ENCODE measurements at places on chromosomes 11 and 22.

DNA sequence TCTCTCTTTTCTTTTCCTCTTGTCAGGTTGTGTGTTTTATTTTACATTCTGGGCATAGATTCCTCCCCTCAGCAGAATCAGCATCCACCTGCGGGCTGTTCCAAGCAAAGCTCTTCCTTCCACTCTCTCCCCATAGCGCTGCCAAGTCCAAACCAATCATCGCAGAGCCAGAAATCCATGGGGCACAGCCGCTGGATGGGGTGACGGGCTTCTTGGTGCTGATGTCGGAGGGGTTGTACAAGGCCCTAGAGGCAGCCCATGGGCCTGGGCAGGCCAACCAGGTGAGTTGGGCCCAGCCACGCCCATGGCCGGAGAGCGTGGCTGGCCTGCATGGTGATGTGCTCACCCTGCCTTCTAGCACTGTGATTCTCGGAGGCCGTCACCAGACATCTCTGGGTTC lies 22.1 kb downstream of the TAB1 start:
- no peak for DNase-seq

DNA sequence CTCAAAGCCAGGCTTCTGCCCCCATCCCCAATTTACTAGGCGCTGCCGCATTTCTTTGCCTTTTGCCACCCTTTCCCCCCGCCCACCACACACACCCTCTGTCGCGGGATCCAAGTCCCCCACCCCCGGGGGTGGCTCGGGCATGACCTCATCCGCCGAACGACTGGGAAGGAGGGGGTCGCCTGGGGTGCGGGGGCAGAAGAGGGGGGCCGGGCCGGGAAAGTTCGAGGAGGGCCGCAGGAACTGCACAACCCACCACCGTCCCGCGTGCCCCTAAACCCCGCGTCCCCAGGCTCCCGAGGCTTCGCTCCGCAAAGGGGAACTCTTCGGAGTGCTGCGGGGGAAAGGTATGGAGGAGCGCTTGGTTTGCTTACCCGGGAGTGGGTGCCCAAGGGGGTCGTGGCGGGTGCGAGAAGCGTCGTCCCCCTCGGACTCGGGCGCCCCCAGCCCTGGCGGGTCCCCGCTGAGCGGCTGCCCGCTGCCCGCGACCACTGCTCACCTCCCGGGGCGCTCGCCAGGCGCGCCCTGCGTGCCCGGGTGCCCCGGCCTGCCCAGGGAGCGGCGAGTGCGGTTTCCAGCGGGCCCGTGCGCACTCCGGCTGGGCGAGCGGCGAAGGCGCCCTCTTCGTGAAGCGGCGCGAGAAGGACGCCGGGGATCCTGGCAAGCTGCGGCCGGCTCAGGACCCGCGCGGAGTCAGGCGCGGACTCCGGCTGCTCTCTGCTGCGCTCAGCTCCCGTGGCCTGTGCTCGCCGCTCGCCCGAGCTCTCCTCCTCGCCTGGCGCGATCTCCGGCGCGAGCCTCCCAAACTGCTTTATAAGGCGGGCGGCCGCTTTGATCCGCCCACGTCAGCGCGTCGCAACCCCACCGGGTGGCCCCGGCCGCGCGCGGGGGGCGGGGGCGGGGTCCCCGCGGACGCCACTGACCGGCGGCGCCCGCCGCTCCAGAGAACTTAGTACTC lies 4.0 kb upstream of the WNT11 start:
- peak; percentile 29 for DNase-seq

- DNase-seq, result no peak
These were observed 3.3 kb downstream of the FAM227A start for GRCh38 chr22:38652859-38653258.

DNA sequence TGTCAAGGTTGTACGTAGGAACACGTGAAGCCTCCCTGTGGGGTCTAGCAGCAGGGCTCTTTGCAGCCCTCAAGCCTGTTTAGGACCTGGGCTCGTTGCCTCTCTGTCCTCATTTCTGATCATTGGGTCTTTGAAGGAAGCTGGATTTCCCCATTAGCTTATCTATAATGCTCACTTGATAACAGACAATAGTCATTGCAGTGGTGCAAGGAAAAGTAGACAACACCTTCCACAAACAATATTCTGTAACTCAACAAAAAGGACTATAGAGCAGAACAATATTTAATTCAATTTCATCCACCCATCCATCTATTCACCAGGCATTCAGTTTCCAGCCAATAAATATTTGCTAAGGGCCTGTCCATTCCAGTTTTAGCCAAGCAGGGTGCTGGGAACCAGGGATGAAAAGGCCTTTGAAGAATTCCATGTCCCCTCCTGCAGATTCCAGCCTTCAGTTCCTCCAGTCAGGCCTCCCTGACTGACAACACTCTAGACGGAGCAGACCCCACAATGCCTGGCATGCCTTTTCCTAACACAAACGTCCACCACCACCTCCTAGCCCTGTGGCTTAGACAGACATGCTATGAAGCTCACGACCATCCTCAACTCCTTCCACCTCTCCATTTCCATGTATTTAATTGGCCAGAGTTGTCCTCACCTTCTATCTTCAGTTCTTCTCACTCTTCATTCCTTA lies 12.7 kb upstream of the POLD3 start:
- DNase-seq, result no peak

DNA sequence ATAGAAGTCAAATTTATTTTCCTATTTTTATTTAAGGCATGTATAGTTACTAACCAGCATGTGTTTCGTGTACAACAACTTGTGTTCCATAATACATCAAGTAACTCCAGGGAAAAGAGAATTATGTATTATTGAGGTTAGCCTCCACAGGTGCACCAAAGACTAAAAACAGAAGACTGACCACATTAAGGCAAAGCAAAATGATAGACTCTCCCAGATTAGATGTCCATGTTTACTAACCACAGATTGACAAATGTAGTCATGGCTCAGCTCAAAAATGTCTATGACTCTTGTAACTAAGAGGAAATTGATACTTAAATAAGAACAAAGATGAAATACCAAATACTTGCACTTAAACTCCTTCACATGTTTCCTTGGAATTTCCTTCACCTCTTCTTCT lies 238.5 kb downstream of the METTL15 start:
- DNase-seq, result no peak

DNA sequence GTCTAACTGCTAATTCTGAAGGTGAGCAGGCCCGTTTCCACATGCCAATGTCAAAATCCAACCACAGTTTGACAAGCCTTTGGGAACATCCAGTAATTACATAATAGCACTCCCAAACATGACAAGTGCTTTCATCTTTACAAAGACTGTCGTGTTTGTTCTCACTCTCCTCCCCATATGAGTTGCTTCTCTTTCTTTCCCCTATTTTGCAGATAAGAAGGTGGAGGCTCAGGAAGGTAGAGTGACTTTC lies 55.9 kb upstream of the CD44 start:
- no peak for DNase-seq

- DNase-seq, result no peak
These were observed 540.8 kb downstream of the SOX6 start for GRCh38 chr11:15815246-15816195.

GRCh38 chr22:33036881-33037280 lies 21.3 kb downstream of the SYN3 start:
- no peak for DNase-seq

DNA sequence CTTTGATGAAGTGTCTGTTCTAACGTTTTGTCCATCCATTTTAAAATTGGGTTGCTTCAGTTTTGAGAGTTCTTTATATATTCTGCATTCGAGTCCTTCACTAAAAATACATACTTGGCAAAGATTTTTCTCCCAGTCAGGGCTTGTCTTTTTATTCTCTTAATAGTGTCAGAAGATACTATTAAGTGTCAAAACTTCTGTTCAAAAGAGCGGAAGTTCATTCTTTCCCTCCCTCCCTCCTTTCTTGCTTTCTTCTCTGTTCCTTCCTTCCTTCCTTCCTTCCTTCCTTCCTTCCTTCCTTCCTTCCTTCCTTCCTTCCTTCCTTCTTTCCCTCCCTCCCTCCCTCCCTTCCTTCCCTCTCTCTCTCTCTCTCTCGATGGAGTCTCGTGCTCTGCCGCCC lies 7.6 kb upstream of the MUC6 start:
- DNase-seq, result no peak

DNA sequence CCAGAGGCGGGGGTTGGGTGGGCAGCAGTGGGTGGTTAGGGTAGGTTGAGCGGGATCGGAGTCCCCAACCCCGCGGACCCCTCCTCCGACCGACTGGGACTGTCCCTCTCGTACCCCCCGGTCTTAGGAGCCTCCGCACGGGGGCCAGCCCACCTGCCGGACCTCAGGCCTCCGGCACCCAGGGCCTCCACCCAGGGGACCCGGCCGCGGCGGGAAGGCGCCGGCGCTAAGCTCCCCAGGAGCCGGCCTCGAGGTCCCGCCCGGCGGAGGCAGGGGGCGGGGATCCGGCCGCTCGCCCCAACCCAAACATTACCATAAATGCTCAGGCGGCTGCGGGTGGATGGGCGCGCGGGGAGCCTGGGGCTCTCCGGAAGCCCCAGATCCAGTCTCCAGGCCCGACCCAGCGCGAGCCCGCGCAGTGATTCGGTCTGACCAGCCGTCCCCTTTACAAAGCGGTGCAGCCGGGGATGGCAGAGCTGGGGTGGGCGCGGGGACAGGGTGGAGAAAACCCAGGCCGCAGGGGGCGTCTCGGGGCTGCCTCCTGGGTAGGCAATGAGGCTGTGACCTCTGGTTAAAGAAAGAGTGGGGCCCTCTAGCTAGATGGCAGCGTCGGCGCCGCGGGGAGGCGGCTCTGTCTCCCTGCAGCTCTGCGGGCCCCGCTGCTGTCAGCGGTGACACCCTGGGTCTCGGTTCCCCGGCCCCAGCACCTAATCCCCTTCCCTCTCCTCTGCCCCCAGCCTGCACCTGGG lies 4.0 kb upstream of the MCAM start:
- peak; percentile 78 for DNase-seq

- no peak for DNase-seq
These were observed 728.8 kb upstream of the FAT3 start for GRCh38 chr11:91495837-91496236.

GRCh38 chr11:34411791-34412190 lies 26.9 kb upstream of the CAT start:
- no peak for DNase-seq

DNA sequence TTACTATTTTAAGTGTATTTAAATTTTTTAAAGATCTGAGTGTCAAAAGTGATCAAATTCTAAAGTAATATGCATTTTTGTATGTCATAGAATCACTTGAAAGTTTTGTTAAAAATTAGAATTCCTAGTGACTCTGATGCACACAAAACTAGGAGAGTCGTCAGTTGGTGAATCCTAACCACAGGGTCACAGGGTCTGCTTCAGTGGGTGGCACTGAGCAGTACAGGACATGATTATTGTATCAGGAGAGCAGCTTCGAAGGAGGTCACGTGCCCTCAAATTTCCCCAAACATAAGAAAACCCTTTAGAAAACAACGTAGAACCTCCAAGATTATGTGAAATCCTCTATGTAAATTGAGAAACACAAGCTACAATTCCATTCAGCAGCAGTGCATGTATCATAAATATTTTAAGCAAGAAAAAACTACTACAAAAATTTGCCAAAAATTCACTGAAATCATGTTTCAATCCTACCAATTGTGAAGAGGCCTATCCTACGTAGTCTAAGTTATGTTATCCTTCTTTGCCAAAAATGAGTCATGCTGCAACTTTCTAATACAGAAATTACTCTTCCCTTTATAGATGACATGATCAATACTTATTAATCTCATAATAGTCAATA lies 323.6 kb downstream of the AASDHPPT start:
- no peak for DNase-seq

GRCh38 chr11:2471048-2471803 lies 26.4 kb downstream of the KCNQ1 start:
- no peak for DNase-seq

GRCh38 chr11:708511-708910 lies 2.5 kb downstream of the EPS8L2 start:
- DNase-seq, result no peak

DNA sequence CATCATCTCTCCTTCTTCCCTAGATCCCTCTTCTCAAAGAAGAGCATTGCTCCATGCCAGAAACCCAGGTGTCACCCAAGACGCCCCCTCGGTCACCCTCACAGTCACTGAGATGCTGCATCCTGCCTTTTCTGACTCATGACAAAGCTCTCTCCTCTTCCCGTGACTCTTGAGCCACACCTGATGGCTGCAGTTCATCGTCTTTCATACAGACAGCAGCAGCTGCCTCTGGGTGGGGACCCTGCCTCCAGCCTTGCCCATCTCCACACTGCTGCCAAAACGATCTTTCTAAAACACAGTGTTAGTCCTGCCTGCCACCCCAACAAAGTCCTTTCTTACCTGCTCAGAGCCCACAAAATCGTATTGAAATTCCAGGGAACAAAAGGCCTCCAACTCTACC lies 44.8 kb downstream of the BUD13 start:
- DNase-seq, result no peak

DNA sequence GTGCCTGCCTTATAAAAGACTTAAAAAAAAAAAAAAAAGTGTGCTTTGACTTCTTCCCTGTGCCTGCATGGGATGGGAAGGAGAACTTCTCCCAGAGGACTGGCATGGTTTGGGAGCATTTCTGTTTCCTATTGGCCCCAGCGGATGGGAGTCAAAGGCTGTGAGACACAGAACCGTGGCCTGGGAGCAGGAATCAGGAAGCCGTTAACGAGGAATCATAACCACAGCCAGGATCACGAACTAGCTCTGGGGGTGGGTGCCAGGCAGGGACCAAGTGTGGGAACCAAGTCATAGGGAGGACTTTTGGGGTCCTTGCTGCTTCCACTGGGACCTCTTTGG lies 526 bp downstream of the C1QTNF6 start:
- DNase-seq, result no peak

GRCh38 chr22:28394513-28395110 lies 285.0 kb downstream of the TTC28 start:
- DNase-seq, result no peak

DNA sequence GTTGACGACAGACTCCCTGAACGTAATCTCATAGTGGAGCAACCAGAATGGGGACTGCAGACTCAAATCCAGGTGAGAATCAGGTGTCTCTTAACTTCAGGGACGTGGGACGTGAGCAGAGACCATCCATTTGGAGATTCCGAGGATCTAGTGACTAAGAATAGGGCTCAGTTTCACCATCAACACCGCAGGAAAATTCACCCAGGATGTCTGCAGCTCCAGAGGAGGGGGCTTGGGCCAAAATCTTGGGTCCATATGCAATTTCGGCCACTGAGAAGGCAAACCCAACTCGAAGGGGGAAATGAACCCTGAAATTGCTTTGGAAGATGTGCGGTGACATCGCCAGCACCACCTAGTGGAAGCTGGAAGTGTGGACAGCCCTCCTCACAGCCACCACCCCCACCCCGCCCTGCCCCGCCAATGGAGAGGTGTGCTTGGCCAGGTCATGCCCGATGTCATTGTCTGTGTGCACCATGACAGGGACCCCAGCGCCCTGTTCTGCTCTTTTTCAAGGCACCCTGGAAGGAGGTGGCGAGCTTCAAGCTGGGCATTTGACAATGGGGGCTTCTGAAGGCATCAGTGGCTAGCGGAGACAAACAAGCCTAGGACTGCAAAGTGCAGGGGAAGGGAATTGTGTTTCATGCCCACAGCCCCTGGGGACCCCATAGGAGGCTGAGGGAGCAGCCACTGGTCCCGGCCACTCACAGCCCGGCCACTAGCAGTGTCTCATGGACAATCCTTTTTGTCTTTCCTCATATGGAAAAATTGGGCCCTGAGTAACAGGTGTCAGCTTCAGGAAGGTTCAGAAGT lies 24.8 kb downstream of the APOL1 start:
- peak; percentile 62 for DNase-seq

- DNase-seq, result peak; percentile 62
These were observed 9.3 kb downstream of the CD82 start for GRCh38 chr11:44574610-44575287.

GRCh38 chr22:35203583-35203982 lies 53.7 kb upstream of the HMGXB4 start:
- no peak for DNase-seq

Data from stimulated activated naive CD8-positive, alpha-beta T cell treated with anti-CD3 and anti-CD28 coated beads, Interleukin-15, amount 100 ng/mL, for 72 hours (primary cell).